ENCODE measurements at places on chromosomes 11 and 22.

DNA sequence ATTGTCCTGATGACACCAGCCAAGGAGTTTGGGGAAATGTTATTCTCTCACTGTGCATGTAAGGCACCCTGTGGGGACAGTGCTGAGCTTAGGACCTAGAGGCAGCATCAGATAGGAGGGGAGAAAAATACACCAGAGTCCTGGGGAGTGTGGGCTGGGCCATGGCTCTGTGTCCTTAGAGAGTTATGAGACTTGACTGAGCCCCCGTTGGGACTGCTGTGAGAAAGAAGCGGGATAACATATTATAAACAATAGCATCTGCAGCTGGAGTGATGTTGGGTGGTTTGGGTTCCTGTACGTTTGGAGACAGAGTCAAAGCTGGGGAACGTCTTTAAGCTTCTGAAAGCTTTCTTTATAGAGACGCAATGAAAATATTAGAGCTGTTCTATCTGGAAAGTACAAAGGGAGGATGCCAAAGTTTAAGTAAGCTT, 90.9 kb upstream of the CRTAM start:
- DNase-seq: no peak

- DNase-seq: no peak
Observed at GRCh38 chr11:115112754-115113153, 391.5 kb downstream of the CADM1 start.

GRCh38 chr11:28490773-28491382, 382.7 kb downstream of the METTL15 start:
- DNase-seq: no peak

GRCh38 chr11:76659672-76660532, 10.6 kb downstream of the LRRC32 start:
- no peak for DNase-seq

DNA sequence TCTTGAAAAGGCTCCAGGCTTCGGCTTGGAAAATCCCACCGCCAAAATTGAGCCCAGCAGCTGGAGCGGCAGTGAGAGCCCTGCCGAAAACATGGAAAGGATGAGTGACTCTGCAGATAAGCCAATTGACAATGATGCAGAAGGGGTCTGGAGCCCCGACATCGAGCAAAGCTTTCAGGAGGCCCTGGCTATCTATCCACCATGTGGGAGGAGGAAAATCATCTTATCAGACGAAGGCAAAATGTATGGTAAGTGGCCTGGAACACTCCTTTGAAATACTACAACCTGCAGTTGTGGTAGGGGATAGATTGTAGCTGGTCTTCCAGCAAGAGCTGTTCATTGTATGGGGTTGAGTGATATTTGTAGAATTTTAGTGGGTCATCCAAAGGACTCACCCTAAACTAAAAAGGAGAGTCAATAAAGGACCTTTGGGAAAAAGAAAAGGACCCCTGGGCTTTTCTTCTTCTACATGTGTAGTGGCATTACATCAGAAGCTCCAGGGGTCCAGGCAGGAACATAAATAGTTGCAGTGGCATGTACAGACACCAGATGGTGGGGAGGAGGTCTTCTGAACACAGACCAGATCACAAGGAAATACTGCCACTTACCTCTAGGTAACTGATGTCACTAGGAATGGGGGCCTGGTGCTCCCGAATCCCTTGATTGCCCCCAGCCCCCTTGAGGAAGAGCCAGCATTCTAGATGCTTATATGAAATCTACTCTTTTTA, 90.1 kb downstream of the TEAD1 start:
- DNase-seq: no peak

GRCh38 chr11:119317592-119318239, 786 bp upstream of the MCAM start:
- no peak for DNase-seq

GRCh38 chr11:120293038-120293800, 31.9 kb upstream of the TLCD5 start:
- no peak for DNase-seq

GRCh38 chr11:8828046-8828445, 82.9 kb upstream of the AKIP1 start:
- no peak for DNase-seq

DNA sequence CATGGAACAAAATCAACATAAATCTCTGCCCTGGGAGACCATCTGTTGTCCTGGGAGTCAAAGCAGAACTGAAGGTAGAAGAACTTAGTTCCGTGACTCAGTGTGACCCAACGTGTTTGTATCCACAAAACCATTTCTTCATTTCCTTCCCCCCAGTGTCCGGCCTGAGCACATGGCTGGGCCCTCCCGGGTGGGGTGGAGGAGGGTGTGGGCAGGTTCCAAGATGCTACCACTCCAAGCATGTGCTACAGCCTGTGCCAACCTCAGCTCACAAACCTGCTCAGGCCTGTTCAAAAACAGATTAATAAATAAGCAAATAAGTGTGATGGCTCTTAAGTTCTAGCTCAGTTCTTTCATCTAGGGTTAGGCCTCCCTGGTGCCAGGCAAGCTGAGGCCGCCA, 55.3 kb downstream of the SHANK2 start:
- DNase-seq: no peak

DNA sequence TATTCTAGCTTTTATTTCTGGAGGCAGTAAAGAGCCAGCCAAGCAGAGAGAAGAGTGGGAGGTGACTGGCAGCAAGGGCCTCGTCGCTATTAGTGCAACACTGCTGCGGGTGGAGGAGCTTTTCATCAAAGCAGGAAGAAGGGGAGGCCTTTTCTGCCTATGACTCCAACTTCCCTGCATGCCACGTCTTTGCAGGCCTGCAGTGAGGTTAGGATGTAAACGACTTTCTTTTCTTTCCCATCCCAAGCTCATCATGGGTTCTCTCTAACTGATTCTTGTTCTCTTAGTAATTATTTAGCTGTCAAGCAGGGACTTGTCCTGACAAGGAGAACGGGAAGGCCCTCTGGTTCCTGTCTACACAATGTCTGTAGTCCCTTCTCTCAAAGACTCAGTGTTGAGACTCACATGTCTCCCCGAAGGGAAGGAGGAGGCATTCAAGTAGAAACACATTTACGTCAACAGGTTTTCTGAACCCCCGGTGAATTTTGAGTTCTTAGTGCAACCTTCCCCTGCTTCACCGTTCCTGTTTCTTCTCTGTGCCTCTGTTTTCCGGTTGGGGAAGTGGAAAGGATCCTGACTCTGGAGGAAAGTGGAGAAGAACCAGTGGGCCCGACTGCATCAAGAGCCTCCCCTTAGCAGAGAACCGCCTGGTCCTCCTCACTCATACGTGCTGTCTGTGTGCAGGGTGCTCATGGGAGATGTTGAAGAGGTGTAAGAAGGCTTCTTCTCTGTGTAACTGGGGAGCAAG, 56.9 kb downstream of the PACS1 start:
- DNase-seq: peak; percentile 17

GRCh38 chr11:95566211-95566610, 223.4 kb downstream of the FAM76B start:
- DNase-seq: no peak

- peak; percentile 45 for DNase-seq
Observed at GRCh38 chr11:92941676-92942571, 27.5 kb upstream of the MTNR1B start.

DNA sequence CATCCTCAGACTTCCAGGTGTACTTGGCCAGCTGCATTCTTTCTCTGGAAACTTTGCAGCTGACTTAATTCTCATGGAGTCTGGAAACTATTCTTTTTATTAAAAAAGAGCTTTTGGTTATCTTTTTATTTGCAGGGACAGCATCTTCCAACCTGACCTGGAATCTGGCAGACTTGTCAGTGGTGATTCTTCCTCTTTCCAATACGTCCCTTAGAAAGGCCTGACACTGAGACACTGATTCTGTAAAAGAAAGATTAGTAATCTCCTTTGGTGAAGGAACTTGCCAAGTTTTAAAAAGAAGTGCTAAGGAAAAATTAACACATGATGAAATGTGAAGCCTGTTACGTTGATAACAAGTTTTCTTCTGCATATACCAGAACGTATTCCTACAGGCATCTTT, 440.9 kb upstream of the RAG2 start:
- no peak for DNase-seq

- no peak for DNase-seq
Observed at GRCh38 chr11:2828585-2829330, 56.8 kb downstream of the CDKN1C start.

DNA sequence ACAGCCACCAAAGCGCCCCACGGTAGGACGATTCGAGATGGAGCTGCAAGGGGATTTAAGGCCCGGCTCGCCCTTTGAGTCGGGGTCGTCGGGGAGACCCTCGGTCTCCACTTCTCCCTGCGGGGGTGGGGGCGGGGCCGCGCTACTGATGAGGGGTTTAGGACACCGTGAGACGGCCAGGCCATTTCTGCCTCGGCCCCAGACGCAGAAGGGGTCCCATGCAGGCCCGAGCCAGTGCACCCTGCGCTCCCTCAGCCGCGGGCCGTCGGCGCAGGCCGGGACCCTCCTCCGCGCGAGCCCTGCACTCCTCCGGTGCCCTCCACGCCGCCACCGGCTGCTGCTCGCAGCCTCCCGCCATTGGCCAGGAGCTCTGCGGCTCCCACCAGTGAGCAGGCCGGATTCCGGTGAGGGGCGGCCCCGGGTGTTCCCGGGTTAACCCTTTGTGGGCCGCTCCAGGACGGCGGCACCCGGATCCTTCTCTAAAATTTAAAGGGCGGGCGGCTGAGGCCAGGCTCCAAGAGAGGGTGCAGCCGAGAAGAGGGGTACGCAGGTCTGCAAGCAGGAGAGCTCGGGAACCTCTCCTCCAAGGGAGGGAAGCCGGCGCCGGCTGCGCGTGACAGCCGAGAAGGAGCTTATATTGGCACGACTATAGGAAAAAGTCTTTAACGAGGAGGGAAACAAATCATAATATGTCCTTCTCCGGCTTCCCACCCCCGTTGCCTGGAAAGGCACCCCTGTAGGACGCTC, 18.0 kb downstream of the CREB3L1 start:
- peak; percentile 82 for DNase-seq

DNA sequence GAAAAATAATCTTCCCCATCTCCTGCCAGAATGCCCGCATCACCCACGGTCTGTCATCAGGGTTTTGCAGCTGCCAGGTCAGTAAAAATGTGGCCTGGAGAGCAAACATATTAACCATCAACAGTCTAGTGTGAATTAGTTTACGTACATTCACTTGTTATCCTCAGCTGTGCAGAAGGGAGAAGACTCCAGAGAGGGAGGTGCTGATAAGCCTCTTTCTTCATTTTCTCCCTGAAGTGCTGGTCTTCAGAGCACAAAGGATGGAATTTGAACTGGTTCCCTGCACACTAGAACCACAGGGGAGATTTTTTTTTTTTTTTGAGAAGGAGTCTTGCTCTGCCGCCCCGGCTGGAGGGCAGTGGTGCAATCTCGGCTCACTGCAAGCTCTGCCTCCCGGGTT, 8.2 kb downstream of the FGF19 start:
- no peak for DNase-seq

GRCh38 chr11:62545437-62546243, 966 bp downstream of the AHNAK start:
- peak; percentile 61 for DNase-seq

GRCh38 chr11:74871037-74871436, 77.9 kb downstream of the XRRA1 start:
- no peak for DNase-seq

DNA sequence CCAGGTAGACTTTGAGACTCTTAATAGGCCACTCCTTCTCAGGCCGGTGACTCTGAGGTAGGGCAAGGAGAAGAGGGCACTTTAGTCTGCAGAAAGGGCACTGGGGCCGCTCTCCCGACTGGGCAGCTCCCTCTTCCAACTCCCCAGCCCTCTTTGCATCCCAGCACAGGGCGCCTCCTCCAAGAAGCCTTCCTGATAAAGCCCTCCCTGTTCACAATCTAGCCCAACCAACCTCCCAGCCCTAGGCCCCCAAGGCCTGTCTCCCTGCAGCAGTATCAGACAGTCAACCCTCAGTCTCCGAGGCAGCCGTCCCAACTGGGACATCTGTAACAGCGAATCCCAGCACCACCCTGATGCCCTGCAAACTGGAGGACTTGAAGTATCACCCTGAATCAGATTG, 14.3 kb upstream of the PDE2A start:
- DNase-seq: no peak

DNA sequence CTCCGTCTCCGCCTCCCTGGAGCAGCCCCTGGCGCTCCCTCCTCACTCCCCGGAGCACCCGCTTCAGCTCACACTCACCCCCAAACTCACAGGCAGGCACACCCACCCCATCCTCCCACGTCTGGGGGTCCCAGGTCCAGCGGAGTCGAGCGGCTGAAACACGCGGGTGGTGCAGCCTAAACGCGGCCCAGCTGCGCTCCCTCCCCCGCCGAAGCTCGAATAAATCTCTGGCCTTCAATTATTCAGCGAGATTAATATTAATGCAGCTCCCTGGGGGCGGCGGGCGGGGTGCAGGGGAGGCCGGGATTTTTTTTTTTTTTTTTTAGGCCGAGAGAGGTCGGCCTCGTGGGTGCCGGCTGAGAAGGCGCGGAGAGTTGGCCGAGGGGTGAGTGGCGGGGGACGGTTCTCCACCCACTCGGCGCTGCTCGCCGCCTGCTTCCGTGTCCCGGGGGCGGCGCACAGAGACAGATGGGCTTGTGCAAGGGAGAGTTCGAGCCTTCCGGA, 524 bp upstream of the SLC1A2 start:
- DNase-seq: no peak

DNA sequence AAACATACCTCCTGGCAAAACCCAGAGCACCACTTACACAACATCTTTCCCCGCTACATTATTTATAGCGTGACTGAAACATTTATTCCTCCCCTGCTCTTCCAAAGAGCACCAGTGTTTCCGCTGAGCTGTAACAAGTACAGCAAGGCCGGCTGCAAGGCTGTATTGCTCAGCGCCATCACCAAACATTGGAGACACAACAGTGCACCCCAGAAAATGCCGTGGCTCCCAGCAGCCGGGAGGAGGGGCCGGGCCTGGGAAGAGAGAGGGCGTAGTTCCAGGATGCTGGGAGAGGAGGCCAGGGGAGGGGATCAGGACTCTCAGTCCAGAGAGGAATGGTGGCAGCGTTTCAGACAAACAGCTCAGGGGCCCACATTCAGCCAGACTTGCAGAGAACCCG, 133.2 kb downstream of the DSCAML1 start:
- DNase-seq: no peak

GRCh38 chr22:35868938-35869337, 151.3 kb downstream of the APOL5 start:
- no peak for DNase-seq

DNA sequence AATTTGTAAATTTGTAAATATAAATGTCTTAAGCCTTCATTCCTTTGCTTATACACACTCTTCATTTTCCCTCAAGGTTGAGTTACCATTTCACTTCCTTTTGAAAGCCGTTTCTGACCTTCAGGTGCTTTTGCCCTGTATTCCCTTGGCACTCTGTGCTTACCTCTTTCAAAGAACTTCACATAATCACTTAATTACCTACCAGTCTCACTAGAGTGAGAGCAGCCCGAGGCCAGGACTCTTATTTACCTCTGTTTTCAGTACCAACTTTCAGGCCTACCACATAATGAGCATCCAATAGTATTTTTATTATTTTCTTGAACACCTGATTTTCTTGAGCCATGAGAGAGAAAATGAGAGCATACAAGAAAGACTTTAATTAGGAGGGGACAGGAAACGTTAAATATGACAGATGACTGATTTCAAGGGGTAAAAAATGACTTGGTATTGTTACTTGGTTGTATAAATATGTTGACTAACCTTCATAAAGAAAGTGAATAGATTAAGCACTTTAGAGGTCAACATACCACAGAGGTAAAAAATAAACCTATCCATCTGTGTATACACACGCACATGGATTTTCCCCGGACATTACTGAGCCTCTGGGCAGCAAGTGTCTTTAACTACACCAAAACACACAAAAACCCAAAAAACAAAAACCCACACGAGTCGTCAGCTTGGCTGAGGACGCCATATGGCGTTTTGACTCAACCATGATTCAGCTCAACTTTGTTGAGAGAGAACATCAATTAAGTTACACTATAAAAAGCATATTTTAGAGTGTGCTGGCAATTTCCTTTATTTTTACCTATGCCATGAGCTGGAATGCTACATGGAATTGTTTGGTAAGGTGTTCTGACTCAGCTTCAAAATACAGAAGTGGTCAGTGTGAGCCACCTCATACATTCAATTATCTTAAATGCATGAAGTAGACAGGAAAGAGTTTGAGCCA, 7.6 kb downstream of the ATXN10 start:
- DNase-seq: no peak

Measured in erythroblast (primary cell).